ENCODE measurements at places on chromosomes 2 and 18.

- no peak for DNase-seq
These were observed 8.0 kb upstream of the MBP start for GRCh38 chr18:77140439-77141109.

DNA sequence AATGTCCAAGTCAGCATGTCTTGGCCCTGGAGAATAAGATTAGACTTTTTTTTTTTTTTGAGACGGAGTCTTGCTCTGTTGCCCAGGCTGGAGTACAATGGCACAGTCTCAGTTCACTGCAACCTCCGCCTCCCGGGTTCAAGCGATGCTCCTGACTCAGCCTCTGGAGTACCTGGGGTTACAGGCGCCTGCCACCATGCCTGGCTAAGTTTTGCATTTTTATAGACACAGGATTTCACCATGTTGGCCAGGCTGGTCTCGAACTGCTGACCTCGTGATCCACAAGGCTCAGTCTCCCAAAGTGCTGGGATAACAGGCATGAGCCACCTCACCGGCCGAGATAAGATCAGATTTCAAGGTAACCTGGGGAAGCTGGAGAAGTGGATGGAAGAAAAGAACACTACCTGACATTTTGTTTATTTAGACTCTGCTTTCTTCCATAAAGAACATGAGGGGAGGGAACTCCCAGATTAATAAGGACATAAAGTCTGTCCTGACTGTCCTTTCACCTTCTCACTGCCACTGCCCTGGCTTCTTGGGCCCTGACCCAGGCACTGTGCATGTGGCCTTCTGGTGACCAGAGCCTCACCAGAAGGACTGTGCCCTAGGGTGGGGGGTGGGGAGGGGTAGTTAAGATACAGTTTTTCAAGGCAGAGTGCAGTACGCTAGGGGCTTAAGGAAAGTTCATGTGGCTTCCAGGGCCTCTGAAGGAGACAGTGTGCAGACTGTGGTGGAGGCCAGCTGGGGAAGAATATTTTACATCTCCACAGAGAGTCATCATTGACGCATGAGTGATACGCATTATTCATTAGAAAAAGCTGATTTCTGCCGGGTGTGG is 4.8 kb upstream of the IMPA2 start:
- no peak for DNase-seq

- no peak for DNase-seq
These were observed 894.5 kb upstream of the ACVR2A start for GRCh38 chr2:146950361-146950760.

- DNase-seq, result no peak
These were observed 9.6 kb downstream of the CNDP2 start for GRCh38 chr18:74505776-74506175.

GRCh38 chr2:16047701-16048100 is 107.4 kb downstream of the MYCN start:
- no peak for DNase-seq
